Activated CD4-positive, CD25-positive, alpha-beta regulatory T cell (primary cell): ENCODE measurements at places on chromosomes 3 and 15.
A peak's percentile ranks its signal among the peaks of the same experiment; 100 is the strongest.

DNA sequence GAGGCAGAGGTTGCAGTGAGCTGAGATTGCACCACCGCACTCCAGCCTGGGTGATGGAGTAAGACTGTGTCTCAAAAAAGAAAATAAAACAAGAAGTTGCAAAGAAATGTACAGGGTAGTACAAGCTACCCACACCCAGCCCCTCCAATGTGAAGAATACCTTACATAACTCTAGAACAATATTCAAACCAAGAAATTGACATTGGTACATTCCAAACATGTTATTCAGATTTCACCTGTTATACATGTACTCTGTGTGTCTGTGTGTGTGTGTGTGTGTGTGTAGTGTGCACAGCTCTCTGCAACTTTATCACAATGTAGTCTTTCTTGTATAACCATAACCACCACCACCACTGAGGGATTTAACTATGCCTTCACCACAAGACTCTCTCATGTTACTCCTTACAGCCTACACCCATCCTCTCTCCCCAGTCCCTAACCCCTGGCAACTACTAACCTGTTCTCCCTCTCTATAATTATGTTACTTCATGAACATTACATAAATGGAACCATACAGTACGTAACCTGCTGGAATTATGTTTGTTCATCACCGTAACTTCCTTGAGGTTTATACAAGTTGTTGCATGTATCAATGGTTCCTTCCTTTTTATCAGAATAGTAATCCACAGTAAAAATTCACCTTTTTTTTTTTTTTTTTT is 16.2 kb upstream of the TJP1 start:
- DNase-seq = no peak

GRCh38 chr3:62379321-62379798 is 6.0 kb upstream of the FEZF2 start:
- DNase-seq = no peak

DNA sequence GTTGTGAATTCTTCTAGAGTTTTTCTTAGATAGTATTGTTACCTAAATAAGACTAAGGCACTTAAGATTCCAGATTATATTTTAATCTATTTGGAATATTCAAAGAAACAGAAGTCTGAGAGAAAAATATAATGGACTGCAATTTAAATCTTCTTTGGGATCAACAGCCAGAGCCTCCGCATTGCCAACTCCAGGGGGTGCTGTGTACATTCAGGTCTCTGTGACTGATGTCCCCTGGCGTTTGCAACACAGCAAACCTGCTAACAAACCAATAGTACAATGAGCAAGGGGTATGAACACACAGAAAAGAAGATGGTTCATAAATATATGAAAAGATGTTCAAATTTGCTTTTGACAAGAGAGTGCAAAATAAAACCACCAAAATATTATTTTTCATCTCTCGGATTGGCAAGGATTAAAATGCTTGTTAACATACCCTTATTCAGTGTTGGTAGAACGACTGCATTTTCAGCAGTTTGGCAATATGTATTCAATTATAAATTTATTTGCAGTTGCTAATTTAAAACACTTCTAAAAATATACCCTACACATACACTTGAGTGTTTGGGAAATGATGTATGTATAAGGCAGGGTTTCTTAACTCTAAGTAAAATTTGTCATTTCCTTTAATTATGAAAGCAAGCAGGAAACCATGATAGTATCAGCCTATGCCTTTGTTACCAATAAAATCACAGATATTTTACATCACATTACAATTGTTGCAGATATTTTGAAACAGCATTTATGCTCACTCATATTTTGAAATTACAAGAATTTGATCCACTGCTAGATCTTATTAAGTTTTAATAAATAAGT is 16.1 kb upstream of the TM4SF1 start:
- no peak for DNase-seq

DNA sequence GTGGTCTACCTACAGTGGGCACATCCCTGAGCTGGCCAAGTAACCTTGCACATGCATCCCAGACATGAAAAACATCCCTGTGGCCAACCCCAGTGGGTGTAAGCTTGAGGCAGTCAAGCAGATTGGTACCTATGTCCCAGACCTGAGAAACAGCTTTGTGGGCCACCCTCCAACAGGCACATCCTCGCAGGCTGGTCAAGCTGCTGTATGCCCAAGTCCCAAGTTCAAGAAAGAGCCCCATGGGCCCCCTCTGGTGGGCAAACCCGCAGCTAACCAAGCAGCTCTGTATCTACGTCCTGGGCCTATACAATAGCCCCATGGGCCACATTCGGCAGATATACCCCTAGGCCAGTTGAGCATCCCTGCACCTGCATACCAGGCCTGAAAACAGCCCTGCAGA is 186.3 kb upstream of the GPR149 start:
- no peak for DNase-seq

DNA sequence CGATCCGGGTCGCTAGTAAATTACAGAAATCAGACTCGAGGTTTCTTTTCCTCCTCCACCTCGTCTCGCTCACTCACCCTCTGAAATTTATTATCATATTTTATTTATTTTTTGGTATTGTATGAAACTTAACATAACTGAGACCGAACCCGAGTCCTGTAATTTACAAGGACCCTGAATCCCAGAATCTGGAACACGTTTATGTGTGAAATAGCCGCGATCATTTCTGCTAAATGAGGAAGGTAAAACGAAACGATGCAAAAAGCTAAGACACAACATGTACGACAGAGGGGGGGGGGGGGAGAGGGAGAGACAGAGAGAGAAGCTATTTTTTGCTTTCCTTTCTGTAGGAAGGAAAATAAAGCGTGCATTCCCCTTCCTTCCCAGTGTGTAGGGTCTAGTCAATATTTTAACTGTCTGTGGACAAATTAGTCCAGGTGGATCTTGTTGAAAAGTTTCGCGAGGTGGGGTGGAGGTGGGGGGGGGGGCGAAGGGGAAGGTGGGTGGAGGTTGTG is 1.6 kb downstream of the BBX start:
- DNase-seq = peak; percentile 2

DNA sequence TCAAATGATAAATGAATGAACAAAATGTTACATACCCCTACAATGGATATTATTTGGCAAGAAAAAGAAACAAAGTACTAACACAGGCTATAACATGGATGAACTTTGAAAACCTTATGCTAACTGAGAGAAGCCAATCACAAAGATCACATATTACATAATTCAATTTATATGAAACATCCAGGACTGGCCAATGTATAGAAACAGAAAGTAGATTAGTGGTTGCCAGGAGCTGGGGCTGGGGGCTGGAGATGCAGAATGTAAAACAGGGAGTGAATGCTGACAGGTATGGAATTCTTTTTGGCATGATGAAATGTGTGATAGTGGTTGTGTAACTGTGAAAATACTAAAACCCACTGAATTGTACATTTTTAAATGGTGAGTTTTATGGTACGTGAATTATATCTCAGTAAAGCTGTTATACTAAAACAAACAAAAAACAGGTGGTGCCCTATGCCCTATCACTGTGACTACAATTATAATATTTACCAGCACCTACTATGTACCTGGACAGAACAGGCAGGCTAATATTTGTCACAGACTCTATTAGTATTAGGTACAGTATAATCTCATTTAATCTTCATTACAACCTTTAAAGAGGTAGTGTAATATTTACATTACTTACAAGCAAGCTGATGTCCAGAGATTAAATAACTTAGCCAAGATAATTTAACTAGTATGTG is 90.0 kb downstream of the ETFA start:
- DNase-seq = no peak

GRCh38 chr15:79073336-79073735 is 17.2 kb downstream of the RASGRF1 start:
- no peak for DNase-seq

DNA sequence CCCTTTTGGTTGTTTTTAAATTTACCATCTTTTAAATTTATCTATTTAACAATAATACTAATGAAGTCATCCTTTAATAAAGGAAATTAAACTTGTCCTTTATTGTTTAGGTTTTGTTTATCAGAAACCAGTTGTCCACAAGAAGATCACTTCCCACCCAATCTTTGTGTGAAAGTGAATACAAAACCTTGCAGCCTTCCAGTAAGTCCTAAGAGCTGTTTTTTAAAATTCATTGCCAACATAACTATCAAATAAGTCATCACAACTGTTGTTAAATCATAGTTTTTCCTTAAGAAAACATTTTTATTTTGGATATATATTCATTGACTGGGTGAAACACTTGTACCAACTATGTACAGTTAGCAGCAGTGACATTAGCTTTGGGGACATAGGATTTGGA is 59.4 kb downstream of the CALML4 start:
- no peak for DNase-seq
